Activated T-cell treated with anti-CD3 and anti-CD28 coated beads for 4 hours (primary cell): ENCODE measurements at places on chromosomes 3 and 15.
A peak's percentile ranks its signal among the peaks of the same experiment; 100 is the strongest.

- no peak for DNase-seq
These were observed 96.0 kb downstream of the C3orf70 start for GRCh38 chr3:185056908-185057307.

- DNase-seq: no peak
These were observed 57.7 kb downstream of the IL16 start for GRCh38 chr15:81254277-81254915.

GRCh38 chr3:78871048-78871447 lies 896.8 kb downstream of the ROBO1 start:
- DNase-seq: no peak

DNA sequence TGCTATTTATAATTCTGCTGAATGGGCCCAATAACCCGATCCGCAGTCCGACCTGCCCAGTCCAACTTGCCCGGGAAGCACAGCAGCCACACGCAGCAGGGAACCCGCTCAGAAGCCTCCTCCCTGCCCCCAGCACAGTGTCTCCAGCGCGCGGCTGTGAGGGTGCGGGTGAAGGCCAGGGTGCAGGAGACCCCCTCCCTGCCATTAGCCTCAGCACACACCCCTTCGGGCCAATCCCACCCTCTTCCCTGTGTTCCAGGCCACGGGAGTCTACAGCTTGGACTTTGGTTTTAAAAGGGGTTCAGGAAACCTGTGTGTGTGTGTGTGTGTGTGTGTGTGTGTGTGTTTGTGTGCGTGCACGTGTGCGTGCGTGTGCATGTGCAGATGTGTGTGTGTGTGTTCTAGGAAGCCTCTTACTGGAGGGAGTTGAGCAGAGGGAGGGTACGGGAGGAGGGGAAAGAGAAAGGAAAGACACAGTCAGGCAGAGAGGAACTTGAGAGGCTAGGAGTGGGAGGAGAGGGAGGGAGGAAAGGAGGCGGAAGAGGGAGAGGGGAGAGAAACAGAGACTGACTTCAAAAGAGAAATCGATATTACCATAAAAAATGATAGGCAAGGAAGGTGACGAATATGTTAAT lies 34.2 kb downstream of the ATP2B2 start:
- no peak for DNase-seq

DNA sequence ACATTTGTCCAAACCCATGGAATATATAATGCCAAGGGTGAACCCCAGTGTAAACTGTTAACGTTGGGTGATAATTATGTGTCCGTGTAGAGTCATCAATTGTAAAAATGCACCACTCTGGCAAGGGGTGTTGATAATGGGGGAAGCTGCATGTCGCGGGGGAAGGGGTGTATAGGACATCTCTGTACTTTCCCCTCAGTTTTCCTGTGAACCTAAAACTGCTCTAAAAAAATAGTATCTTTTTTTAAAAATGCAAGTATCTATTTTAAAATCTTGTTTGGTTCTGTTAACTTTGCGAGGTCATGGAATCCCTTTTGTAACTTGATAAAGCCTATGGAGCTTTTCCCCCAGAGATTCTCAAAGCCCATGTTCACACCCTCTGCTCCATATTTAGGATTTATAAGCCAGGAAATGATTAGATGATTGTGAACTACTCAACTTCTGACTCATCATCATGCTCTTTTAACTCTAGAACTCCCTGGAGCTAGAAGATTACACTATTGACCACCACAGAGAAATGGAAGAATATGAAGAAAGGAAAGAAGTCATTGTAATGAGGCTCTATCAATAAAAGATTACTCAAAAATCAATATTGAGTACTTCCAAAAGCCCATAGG lies 56.1 kb upstream of the C3orf49 start:
- no peak for DNase-seq

DNA sequence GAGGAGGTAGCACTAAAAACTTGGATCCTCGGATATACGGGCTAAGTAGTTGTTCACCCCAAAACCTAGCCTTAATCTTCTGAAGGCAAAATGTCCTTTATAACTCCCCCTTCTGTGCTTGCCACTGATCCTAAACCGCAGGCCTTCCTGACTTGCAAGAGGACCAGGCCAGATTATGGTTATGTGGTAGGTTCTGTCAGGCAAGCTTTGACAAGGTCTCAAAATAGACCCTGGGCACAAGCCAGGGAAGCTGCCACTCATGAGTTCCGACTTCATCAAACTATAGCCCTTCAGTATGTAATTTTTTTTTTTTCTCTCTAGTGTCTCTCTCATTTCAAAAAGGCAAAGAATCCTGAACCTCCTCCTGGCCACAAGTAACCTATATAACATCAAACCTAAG lies 3.2 kb downstream of the LRRFIP2 start:
- DNase-seq: no peak

- DNase-seq: no peak
These were observed 84.5 kb upstream of the FNDC3B start for GRCh38 chr3:171954690-171955383.

- DNase-seq: no peak
These were observed 43.7 kb downstream of the SLC12A8 start for GRCh38 chr3:125168711-125169393.

DNA sequence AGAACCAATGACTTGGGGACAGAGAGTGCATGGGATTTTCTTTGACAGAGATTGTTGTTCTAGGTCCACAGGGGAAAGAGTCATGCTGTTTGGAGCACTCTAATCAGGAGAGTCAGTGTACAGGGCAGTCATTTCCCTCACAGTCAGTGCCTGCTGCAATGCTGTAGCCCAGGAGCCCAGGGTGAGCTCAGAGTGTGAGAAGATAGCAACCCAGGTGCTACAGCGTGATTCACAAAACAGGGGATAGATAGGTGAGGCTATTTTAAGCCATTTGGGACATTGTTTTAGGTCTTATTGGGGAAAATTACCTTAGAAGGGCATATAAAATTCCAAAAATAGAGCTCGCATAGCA lies 37.3 kb downstream of the LNP1 start:
- no peak for DNase-seq

DNA sequence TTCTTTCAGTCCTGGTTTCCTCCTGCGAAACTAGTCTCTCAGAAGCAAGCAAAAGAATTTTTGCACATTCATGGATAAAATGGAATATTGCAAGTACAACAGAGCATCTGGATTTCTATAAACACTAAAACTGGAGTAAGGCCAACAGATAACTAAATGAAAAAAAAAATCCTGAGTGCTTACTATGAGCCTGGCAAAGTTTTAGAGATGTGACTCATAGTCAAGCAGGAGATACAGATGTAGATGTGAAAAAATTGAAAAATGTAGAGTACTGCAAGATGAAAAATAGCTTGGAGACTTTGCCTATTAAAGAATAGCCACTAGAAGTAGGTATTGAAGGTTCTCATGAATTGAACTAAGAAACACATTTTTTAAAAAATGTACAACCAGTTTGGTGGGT lies 397.4 kb downstream of the OTOL1 start:
- no peak for DNase-seq

GRCh38 chr3:127170814-127171213 lies 22.1 kb upstream of the PRR23E start:
- DNase-seq: no peak

DNA sequence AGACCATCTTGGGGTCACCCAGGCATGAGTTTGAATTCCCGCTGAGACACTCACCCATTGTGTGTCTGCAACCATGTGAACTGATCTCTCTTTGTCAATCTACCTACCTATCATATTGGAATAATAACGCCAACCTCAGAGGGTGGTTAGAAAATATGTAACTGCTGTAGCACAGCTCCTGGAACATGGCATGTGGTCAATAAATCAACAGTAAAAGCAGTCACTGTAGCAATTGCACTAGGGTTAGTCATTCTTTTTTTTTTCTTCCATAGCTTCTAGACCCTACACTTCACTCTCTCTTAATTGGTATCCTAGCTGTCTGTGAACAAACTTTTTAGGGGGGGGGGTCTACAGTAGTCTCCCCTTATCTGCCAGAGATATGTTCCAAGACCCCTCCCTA lies 64.2 kb upstream of the SLCO2A1 start:
- DNase-seq: no peak

- DNase-seq: no peak
These were observed 36.7 kb downstream of the HMCES start for GRCh38 chr3:129315223-129315997.

DNA sequence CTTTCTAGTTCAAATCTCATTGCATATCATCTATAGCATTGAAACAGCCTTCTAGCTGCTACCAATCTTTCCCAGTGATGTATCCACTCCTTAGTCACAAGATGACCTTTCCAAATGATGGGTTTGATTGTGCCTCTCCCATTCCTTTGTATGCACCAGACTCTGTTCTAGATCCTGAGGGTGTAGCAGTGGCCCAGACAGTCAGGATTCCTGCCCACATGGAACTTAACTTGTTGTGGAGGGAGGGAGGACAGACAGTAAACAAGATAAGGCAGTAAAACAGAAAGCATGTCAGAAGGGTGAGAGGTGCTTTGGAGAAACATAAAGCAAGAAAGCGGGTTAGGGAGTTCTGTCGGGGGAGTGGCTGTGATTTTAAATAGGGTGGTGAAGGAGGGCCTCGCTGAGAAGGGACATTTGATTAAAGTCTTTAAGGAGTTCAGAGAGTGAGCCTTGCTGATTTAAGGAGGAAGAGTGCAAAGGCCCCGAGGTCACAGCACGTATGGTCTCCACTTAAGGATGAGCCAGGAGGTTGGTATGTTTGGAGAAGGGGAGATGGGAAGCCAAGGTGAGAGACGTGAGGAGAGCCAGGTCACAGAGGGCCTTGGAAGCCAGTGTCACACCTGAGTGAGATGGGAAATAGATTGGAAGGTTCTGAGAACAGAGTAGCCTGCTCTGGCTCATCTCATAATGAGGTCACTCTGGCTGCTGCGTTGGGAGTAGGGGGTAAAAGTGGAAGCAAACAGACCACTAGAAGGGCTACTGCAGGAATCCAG lies 38.3 kb downstream of the FAM43A start:
- no peak for DNase-seq

GRCh38 chr3:150885535-150885934 lies 19.7 kb downstream of the MINDY4B start:
- DNase-seq: no peak

DNA sequence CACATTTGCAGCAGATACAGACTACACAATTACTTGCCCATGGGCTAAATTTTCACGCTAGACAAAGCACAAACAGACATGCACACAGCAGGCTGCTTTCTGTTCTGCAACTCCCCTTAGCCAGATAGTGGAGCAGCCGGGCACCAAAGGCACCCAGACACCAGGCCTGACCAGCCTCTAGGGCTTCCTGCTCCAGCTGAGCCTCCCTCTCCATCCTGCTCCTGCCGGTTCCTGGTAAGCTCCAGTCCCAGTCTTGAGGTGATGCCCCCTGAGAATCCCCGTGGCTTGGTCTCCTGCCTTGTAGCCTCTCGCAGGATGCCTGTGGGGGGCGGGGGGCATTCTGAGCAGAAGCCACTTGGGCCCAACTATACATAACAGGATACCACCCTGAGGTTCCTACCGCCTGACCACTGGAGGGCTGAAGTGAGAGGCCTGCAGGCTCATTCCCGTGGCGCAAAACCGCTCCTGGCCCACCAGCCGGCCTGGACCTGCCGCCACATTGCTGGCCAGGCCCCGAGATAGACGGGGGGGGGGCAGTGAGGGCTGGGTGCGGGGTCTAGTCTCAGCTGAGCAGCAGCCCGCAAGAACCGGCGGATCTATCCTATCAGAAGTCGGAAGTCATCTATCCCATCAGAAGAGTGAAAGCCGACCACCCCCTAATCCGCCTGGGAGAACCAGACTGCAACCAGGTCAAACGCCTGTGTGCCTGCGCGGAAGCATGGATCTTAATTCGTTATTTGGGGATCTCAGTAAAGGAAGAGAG lies 3.9 kb downstream of the FOXL2 start:
- no peak for DNase-seq

- no peak for DNase-seq
These were observed 23.2 kb downstream of the CRABP1 start for GRCh38 chr15:78363381-78363734.

DNA sequence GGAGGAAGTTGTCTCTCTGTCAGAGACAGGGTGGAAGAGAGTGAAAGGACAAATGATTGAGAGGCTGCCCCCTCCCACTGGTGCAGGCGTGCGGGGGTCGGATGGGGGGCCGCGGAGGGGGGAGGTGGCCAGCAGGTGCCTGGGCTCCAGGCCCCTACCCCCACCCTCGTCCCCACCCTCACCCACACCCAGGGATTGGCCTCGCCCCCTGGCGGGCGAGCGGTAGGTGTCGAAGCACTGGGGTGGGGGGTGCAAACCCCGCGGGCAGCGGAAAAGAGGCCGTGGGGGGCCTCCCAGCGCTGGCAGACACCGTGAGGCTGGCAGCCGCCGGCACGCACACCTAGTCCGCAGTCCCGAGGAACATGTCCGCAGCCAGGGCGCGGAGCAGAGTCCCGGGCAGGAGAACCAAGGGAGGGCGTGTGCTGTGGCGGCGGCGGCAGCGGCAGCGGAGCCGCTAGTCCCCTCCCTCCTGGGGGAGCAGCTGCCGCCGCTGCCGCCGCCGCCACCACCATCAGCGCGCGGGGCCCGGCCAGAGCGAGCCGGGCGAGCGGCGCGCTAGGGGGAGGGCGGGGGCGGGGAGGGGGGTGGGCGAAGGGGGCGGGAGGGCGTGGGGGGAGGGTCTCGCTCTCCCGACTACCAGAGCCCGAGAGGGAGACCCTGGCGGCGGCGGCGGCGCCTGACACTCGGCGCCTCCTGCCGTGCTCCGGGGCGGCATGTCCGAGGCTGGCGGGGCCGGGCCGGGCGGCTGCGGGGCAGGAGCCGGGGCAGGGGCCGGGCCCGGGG lies at the start of gene KAT2B:
Gene KAT2B (plus strand): TSS at position 682 of the 783 bp plus-strand sequence. CDS start 32 bp downstream, at position 714.
- peak; percentile 74 for DNase-seq

DNA sequence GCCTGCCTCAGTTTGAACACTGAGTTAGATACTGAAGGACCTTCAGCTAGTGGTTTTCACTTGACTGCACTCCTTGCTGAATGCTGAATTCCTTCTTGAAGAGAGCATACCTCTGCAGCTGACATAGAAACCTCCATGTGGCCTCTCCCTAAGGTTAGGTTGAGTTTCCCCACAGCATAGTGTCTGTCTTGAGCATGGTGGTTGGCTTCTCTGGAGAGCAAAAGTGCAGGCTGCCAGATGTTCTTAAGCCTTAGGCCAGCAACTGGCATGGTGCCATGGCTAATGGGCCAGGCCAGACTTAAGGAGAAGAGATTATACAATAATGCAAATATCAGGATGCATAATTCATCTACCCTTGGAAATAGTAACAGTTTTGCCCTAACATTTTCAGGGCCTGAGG lies 545.6 kb upstream of the ZNF385D start:
- DNase-seq: no peak

DNA sequence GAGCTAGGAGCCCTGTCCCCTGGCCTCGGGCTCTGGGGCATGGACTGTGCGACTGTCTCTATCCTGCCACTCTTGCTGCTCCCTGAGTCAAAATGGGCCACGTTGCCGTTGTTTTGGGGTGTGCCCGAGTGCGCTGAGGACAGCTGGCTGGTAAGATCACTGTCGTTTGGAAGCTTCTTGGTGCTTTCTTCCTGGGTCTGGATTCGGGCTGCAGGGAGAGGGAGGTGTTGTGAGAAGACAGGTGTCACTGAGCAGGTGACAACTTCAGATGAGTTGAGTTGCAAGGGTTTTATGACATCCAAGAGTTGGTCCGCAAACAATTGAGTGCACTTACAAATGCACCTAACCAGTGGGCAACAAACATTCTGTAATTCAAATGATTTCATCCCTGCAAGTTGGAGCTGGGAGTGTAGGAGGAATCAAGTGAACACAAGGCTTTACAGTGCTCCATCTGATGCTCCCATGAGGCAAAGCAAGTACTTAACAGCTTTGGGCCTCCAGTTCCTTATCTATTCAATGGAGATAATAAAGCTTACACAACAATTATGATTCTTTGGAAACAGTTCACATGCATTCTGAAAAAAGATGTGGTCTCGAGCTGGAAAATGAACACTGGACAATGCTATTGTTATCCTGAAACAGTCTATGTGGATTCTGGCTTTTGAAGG lies 11.0 kb upstream of the STARD5 start:
- DNase-seq: no peak
